ENCODE measurements at places on chromosomes 4 and X.
A peak's percentile ranks its signal among the peaks of the same experiment; 100 is the strongest.

DNA sequence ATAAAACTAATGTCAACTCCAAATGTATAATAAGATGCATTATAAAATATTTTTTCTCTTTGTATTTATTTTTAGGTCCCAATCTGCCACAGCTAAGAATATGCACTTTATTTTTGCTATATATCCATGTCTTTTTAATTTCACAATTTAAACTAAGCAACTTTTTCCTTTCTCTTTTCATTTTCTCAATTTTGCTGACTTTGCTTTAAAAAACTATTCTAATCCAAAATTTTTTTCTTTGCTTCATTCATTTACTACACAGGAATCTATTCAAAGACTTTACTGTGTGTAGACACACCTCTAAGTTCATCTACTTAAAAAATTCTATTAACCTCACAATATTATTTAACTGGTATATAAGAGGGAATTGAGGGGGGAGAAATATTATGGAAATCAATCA, 201.9 kb downstream of the ADGRA3 start:
- DNase-seq: no peak

DNA sequence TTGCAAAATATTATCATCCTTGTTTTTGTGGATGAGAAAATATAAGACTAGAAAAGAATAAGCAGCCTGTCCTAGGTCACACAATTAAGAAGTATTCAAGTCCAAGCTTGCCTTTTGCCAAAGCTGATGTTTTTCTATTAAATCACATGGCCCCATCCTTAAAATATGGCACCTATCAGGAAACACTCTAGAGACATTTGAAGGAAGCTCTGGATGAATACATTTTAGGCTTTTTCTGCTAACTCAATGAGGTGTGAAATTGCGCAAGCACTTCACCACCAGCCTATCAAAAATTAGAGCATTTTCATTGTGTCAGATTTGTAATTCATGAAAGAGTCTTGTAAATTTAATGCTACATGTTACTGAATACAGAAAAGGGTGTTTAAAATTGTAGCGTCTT, 251.1 kb upstream of the MAD2L1 start:
- no peak for DNase-seq

- DNase-seq: no peak
These were observed 147.7 kb upstream of the GYPA start for GRCh38 chr4:144288011-144288903.

- DNase-seq: no peak
These were observed 39.5 kb upstream of the ZFX start for GRCh38 chrX:24110069-24110468.

- no peak for DNase-seq
These were observed 135.0 kb upstream of the TENT5D start for GRCh38 chrX:80285131-80285773.

- DNase-seq: no peak
These were observed 74.8 kb upstream of the SMARCA5 start for GRCh38 chr4:143438710-143439109.

DNA sequence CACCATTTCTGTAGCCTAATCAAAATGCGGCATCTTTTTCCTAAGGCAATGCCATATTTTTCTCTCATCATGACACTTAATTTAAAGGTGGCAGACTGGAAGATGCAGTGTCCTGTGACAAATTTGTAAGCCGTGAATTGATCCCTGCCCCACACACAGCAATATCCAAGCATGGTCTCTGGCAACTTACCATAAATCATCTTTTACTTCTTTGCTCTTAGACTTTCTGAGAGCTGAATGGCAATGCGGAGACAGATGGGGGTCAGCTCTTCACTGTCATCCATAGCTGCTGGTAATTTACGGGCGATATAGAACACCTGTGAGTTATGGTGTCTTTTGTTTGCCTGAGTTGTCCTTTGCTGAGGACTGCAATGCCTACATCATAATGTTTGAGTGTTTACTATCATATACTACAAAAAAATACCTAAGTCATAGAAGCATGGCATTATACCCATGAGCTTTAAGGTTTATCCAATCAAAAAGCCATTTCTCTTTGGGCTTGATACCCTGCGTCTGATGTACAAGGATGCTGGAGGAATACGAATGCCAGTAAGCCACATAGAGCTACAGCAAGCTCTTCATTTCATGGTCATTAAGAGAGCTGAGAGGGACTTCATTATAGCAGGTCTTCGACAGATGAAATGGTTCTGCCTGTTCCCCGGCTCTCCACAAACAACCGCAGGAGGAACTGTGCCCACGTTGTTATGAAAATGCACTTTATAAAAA, 148.1 kb downstream of the TRIML1 start:
- DNase-seq: no peak

- peak; percentile 71 for DNase-seq
These were observed 1.6 kb downstream of the LONRF3 start for GRCh38 chrX:118975831-118976598.

DNA sequence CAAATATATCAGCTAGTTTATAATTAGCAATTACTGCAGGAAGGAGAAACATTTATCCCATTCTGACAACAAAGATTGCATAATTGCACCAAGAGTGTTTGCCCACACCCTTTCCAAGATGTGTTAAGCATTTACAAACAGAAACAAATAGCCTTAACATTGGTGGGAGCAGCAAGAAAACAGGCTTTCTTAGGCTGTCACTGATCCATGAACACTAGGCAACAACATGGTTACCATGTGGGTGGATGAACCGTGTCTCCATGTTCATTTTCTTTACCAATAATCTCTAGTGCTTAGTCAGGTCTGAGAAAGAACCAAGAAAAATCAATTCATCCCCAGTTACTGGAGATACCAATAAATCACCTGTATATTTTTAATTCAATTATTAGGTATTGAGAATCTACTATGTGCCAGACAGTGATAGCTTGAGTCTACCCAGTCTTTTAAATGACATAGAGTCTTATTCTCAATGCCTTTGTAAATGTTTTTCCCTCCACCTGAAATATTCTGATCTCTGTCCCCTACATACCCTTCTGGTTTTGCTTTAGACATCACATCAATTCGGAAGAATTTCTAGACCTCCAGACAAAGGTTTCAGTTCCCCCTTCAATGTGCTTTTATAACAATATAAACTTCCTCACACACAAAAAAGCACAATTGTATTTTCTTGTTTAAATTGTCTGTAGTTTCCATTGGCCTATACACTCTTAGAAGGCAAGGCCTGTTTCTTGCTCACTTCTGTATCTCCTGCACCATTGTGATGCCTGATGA, 286.6 kb downstream of the PPP1R2C start:
- DNase-seq: no peak

- DNase-seq: no peak
These were observed 11.3 kb downstream of the SMIM10L2A start for GRCh38 chrX:135432881-135433521.
